ENCODE measurements at places on chromosomes 1 and 21.

DNA sequence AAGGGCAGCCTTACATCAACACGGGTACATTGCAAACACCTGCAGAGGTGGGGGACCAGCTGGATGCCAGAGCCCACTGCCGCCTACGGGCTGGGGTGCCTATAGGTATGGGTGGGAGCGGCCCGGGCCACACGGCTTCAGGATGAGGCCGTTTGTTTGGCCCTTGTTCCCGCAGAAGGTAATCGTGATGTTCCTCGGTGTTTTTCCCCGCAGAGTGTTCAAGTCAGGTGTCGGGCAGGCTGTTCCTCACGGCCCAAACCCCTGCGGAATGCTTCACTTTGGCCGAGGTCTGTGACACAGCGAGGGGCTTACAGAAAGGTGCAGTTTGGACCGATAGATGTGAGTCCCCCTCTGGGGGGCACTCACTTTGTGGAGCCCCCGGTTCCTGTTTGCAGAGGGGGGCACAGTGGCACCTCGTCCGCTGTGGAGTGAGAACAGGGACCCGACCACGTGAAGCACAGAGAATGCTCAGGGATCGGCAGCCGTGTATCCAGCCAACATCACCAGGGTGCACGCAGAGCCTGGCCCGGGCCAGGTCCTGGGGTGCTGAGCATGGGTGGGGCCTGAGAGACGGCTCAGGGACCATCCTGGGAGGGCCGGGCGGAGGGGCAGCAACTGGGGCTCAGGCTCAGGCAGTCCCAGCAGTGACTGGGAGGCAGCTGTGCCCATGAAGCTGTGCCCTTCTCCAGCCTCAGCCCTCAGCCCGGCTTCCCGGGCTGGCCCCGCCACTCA is 453 bp upstream of the TTLL10 start:
- no peak for DNase-seq

GRCh38 chr1:155279268-155279667 is 2.0 kb downstream of the HCN3 start:
- no peak for DNase-seq

GRCh38 chr1:183126528-183126927 is 59.5 kb upstream of the LAMC2 start:
- no peak for DNase-seq

DNA sequence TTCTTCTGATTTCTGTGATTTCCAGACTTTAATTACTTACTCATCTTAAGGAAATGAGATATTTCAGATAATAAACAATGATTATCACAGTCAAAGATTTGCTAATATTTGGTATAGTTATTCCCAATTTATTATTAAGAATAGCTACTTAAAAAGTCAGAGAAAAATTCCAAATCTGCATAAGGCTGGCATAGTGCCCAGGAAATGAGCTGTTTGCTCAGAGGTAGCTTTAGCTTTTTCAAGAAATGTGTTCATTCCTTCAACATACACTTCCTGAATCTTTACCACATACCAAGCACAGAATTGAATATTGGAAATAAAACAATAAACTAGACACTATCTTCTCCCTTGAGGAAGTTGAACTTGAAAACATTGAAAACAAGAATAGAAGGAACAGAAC is 44.3 kb upstream of the KCNK1 start:
- no peak for DNase-seq

GRCh38 chr21:33339918-33340317 is 15.1 kb downstream of the IFNAR1 start:
- DNase-seq, result no peak

GRCh38 chr1:53658489-53659230 is 80.3 kb downstream of the GLIS1 start:
- DNase-seq, result no peak

- no peak for DNase-seq
These were observed 25.2 kb downstream of the ETS2 start for GRCh38 chr21:38830671-38831525.

- DNase-seq, result no peak
These were observed 7.3 kb downstream of the C8B start for GRCh38 chr1:56958526-56958925.

DNA sequence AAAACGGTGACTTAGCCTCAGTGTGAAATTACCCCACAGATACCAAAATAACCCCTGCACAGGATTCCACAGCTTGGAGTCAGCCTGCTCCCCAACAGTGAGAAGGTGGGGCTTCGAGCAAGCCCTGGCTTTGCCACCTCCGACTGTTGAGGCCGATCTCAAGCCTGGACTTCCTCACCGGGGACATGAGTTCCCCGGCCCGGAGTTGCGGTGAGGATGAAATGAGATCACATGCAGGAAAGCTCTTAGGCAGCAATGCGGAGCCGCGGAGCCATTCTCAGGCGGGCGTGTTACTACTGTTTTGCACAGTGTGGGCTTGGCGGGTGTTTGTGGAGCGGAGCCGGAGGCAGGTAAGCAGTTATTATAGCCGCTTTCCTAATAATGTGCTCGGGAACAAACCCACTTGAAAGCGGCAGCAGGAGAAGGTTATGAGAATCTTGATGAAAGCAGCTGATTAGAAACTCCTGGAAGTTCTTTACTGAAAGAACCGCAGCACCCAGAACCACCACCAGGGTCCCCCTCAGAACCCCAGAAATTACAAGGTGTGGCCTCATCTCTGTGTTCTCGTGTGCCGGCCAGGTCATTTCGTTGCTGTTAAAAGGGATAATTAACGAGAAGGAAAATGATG is 3.9 kb upstream of the CLSTN1 start:
- no peak for DNase-seq

GRCh38 chr1:3261969-3262579 is 192.4 kb upstream of the ARHGEF16 start:
- no peak for DNase-seq

- no peak for DNase-seq
These were observed 11.5 kb downstream of the ABL2 start for GRCh38 chr1:179217943-179218507.

- DNase-seq, result no peak
These were observed 94.8 kb downstream of the MIS18A start for GRCh38 chr21:32184065-32184464.
